ENCODE measurements at places on chromosomes 1 and 21.

GRCh38 chr1:207318072-207318619, 3.3 kb upstream of the CD55 start:
- no peak for DNase-seq

- no peak for DNase-seq
These were observed 5.7 kb upstream of the ATP13A2 start for GRCh38 chr1:17017435-17017834.

- no peak for DNase-seq
These were observed 423.5 kb downstream of the KIF26B start for GRCh38 chr1:245578308-245578707.

- DNase-seq = no peak
These were observed 12.2 kb downstream of the DSTYK start for GRCh38 chr1:205199090-205199930.

DNA sequence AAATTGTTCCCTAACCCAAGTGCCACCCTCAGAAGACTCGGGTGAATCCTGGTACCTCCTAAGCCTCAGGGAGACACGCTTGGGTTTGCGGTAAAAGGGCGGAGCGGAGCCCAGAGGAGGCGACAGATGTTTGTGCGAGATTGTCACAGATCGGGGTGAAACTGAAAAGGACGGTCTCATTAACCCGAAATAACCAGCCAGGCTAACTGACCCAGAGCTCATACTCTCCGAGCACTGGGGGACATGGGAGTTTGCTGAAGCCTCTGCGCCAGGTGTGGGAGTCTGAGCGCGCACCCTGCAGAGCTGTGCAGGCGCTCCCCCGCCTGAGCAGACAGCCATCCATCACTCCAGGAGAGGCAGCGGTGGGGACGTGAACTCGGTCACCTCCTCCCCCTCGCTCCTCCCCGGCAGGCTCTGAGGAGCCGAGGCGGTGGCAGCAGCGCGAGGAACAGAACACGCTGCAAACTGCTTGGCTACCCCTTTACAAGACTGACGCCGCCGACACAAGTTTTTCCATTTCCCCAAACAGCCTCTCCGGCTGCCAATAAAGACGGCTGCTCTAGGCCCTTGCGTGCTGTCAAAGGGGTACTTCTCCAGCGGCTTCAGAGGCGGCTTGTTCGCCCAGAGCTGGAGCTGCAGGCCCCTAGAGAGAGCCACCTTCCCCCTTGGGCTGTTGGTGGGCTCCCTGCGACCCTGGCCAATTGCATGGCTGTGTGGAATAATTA, 43.5 kb downstream of the RRAGC start:
- no peak for DNase-seq

DNA sequence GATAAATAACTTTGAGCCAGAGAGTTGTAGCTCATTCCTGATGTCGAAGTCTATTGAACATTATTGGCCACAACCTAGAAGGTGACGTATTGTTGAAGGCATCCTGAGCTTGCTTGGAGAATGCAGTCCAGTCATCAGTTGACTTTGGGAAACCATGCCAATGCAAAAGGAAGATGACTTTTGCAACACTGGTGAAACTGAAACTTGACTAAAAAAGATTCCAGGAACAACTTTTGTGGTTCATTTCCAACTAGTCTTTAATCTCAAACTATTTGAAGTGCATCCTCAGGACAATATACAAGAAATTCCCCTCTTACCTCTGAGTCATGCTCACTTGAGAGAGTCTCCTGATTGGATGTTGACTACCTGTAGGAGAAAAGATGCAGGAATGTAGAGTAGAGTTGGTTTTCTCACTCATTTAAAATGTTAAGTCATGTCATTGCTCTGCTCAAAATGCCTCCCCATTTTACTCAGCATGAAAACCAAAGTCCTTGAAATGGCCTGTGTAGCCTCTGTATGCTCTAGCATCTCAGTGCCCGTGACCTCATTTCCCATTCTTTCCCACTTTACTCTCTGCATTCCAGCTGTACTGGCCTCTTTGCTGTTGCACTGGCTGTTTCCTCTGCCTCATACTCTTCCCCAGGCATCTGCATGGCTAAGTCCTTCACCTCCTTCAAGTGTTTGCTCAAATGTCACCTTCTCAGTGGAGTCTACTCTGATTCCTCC, 24.4 kb upstream of the LEPR start:
- peak; percentile 69 for DNase-seq

- no peak for DNase-seq
These were observed 287.3 kb upstream of the SGIP1 start for GRCh38 chr1:66246351-66247269.

GRCh38 chr1:231871878-231872277, 245.3 kb downstream of the DISC1 start:
- DNase-seq = no peak

- peak; percentile 3 for DNase-seq
These were observed 500.8 kb upstream of the PBX1 start for GRCh38 chr1:164058198-164058597.

- DNase-seq = no peak
These were observed 22.6 kb downstream of the PLEKHM2 start for GRCh38 chr1:15706751-15707150.

DNA sequence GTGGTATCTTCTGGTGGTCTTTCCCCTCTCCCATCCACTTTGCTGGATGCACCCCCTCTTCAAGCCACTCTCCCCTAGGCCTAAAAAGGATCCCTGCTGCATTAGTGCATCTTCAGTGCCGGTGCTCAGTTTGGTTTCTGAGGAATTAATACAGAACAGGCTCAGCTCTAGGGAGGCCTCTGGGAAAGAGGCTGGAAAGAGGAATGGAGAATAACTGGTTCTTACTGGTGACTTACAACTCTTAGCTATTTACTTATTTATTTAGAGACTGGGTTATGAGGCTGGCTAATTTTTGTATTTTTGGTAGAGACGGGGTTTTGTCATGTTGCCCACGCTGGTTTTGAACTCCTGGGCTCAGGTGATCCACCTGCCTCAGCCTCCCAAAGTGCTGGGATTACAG, 19.0 kb downstream of the MFN2 start:
- DNase-seq = no peak

DNA sequence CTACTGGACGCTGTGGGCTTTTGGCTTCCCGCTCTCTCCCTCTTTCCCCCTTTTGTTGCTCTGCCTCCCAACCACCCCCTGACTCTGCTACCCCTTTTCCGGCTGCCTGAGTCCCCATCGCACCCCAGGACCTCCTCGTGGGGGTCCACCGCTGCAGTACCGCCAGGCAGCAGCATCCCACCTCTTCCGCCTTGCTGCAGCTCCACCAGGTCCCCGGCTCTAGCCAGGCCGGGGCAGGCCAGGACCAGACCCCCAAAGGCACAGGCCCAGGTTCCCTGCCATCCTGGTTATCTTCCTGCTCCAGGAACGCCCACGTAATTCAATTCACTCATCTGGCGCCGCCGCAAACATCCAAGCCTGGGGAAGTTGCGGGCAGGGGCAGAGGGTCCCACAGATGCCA, 139.8 kb downstream of the LIPI start:
- DNase-seq = no peak

GRCh38 chr1:53330819-53331218, 2.9 kb upstream of the LRP8 start:
- no peak for DNase-seq

- no peak for DNase-seq
These were observed 28.1 kb upstream of the TARBP1 start for GRCh38 chr1:234507089-234507488.

GRCh38 chr21:25637851-25638659, 1.0 kb upstream of the JAM2 start:
- no peak for DNase-seq

- no peak for DNase-seq
These were observed 1135.9 kb downstream of the KCNT2 start for GRCh38 chr1:195472291-195472690.

- DNase-seq = no peak
These were observed 262.9 kb upstream of the SNX7 start for GRCh38 chr1:98398649-98399048.

DNA sequence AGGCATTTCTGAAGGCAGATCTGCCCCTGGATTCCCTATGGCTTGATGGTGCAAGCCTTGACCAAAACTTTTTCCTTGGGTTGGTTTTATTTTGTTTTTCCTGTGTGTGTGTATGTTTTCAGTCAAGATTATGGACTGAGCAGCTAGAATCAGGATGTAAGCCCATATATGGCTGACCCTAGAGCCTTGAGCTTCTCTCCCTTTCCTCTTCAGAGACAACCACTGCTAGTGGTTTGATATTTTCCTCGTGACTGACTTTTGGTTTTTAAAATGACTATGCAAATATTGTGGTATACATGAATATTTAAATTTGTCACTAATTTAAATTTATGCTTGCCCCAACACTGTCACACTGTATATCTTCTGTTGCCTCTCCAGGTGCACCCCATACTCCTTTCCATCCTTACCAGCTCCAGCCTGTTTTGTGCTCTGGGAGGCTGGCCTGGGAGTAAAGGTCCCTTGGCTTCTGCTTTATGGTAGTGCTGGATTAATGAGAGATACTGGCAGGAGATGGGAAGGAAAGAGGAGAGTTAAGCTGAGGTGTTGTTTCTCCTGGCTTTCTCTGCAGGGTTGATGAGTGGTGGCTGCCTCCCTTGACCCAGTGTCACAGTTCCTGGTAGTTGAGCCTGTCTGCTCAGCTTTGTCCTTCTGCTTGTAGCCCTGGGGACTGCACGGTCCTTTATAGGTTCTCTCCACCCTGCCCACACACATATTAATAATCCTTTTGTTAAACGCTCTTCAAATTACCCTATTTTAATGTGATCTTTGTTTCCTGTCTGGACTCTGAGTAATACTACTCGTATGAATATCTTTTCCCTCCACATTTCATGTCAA, 44.4 kb downstream of the RWDD3 start:
- no peak for DNase-seq

GRCh38 chr1:52145137-52145536, 3.2 kb downstream of the ZFYVE9 start:
- no peak for DNase-seq

- no peak for DNase-seq
These were observed 21.3 kb downstream of the UBASH3A start for GRCh38 chr21:42424914-42425541.

GRCh38 chr21:33490991-33491372, 534 bp downstream of the DNAJC28 start:
- no peak for DNase-seq

DNA sequence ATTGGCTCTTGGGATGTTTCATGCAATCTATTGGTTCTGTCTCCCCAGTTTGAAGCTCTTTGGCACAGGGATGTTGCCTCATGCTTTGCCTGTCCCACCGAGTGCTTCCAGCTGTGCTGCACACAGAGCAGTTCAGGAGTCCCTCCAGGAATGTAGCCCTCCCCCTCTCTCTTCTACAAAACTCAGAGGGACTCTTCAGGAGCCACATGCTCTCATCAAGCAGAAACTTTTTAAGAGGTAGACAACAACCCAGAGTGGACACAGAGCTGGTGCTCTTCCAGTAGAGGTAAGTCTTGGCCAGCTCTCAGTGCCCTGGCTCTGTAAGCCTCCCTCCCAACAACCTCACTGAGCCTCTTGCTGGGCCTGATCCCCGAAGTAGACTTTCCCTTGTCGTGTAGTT, 11.6 kb upstream of the ZNF697 start:
- no peak for DNase-seq

- no peak for DNase-seq
These were observed 71.7 kb upstream of the ANGPTL1 start for GRCh38 chr1:178942285-178943198.

GRCh38 chr1:226586116-226586515, 37.6 kb downstream of the STUM start:
- no peak for DNase-seq

GRCh38 chr1:9013819-9014218, 12.4 kb downstream of the SLC2A7 start:
- no peak for DNase-seq

GRCh38 chr1:70071601-70072000, 133.8 kb downstream of the LRRC40 start:
- DNase-seq = no peak

- no peak for DNase-seq
These were observed 29.2 kb upstream of the SLC44A5 start for GRCh38 chr1:75640137-75640536.

DNA sequence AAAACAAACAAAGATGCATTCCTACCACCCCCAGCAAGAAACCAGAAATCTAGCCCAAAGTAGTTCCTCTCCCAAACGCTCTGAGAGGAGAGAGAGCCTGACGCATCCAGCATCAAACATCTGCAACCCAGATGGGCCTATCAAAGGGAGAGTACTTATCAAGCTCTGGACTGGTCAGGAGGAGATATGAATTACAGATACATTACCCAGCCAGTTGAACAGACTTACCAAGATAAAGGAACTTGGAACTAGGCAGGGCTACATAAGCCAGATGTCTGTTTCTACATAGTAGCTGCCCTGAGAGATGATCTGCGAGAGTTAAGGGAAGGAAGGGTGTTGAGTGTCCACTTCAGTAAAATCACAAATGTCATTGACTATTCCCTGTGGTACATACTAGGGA, 138.4 kb downstream of the PAPPA2 start:
- no peak for DNase-seq

DNA sequence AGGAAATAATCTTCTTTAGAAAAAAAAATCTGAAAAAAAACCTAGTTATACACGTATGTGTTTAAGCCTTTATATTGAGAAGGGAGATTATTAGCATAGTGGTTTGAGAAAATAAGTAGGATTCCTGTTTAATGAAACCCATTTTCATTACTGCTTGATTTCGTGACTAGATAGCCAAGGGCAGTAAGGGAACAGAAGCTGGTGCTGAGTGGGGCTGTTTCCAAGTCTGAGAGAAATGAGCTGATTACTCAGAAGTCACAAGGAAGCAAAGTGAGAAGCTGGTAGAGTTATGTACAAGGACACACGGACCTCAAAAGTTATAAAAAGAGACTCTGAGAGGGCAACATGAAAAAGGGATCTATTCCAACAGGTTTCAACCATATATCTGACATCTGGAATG, 256.5 kb downstream of the TTLL7 start:
- no peak for DNase-seq

Data from bronchial epithelial cell (primary cell).